ENCODE measurements at places on chromosomes 4 and X.

GRCh38 chr4:86013621-86014020 is 346.2 kb downstream of the MAPK10 start:
- DNase-seq, result no peak

GRCh38 chrX:10157543-10157942 is 768 bp downstream of the CLCN4 start:
- no peak for DNase-seq

DNA sequence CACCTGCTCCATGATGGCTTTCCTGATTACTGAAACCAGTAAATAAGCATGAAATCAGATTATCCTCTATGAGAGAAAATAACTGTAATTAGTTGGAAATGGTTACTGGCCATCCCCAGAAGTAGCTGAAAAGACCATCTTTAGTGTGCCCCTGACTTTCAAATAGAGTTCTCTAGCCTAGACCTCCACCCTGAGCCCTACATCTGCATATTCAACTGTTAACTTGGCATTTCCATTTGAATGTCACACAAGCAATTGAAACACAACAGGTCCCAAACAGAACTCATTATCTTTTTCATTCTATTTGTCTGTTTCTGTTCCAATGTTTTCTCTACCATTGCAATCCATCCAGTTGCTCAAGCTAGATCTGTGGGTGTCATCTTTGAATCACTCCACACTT is 952.3 kb downstream of the RPA4 start:
- no peak for DNase-seq

DNA sequence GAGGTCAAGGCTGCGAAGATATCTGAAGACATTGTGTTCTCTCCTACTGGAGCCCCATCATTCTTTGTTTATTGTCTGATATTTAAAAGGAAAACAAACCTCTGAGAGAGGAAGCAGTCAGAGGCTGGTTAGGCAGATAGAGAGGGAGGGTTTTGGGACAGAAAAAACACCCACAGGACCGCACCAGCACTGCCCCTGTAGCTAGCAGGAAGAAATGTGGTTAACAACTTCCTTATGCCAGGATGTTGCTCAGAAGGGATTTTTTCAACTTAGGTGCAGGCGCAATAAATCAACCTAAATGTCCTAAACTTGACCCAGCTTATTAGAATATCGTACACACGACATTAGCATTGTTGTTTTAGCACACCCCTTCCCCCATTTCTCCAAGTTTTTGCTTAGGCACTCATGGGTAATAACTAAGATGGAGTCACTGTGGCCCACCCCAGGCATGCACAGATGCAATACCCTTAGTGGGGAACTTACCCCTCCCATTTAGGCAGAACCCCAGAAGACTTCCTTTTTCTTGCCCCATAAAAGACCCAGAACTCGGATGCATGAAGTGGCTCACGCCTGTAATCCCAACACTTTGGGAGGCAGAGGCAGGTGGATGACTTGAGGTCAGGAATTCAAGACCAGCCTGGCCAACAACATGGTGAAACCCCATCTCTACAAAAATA is 2.8 kb upstream of the ZNF718 start:
- peak; percentile 50 for DNase-seq

- DNase-seq, result peak; percentile 2
These were observed 134.0 kb downstream of the COL4A6 start for GRCh38 chrX:108304210-108304609.

GRCh38 chr4:80423553-80424224 is 88.2 kb downstream of the CFAP299 start:
- DNase-seq, result no peak

Data from activated CD4-positive, alpha-beta T cell treated with anti-CD3 and anti-CD28 coated beads, Interleukin-10, Interleukin-2, amounts not matched to agents 100 ng/mL and 50 ng/mL, durations not matched to agents 16 hours and 8 hours (primary cell).